ENCODE measurements at places on chromosomes 3 and 15.
A peak's percentile ranks its signal among the peaks of the same experiment; 100 is the strongest.

DNA sequence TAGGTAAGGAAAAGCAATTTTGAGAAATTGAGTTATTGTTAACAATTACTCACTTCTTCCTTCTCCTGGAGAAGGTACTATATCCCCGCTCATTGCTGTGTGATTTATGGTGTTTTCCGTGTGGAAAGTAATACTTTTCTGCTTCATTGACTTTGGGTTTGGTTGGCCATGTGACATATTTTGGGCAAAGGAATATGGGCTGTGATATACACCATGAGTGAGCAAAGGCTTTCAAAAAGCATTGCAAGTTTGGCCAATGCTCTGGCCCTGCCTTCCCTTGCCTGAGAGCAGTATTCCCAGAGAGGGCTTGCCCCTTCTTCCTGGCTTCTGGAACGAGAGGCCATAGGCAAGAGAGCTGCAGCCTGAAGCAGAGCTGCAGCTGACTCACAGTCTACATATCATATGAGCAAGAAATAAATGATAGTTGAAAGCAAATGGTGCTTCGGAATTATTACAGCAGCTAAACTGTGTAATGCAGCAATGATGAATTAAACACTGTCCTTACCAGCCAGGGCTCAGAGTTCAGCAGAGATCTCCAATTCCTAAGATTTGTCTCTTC is 216.8 kb upstream of the CD96 start:
- DNase-seq: no peak

DNA sequence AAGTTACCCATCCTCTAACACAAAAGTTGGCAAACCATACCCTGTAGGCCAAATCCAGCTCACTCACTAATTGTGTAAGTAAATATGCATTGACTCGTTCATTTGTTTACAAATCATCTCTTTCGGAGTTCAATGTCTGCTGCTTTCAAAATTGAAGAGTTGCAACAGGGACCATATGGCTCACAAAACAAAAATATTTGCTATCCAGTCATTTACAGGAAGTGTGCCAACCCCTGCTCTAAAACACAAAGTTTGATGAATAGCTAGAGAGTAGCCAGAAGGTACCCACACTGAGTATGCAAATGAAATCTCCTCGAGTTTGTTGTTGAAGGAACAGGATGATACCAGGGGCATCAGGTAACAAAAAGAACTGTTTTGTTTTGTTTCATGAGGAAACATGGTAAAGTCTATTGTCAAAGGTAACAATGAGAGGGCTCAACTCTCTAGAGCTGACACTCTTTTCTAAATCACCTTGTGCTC is 236.2 kb upstream of the THBS1 start:
- no peak for DNase-seq

DNA sequence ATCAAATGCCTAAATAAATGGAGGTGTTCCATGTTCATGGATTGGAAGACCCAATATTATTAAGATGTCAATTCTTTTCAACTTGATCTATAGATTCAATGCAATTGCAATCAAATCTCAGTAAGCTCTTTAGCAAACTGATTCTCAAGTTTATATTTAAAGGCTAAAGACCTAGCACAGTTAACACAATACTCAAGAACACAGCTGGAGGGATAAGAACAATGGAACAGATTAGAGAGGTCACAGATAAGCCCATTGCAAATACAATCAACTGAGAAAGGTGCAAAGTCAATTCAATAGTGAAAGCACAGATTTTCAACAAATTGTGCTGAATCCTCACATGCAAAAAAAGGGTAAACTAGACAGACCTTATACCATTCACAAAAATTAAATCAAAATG is 198.9 kb downstream of the P3H2 start:
- DNase-seq: no peak

GRCh38 chr15:71443538-71443937 is 328.3 kb downstream of the THSD4 start:
- DNase-seq: peak; percentile 70

GRCh38 chr3:127254730-127255129 is 33.1 kb downstream of the PRR20G start:
- no peak for DNase-seq
